ENCODE measurements at places on chromosomes 6 and 20. TPM values are rescaled to one million over a fixed set of nuclear protein-coding genes. Genes with fewer than 3 reads are reported as not detected.
A peak's percentile ranks its signal among the peaks of the same experiment; 100 is the strongest.

- DNase-seq = no peak
These were observed 554.2 kb downstream of the CDH26 start for GRCh38 chr20:60512443-60512842.

DNA sequence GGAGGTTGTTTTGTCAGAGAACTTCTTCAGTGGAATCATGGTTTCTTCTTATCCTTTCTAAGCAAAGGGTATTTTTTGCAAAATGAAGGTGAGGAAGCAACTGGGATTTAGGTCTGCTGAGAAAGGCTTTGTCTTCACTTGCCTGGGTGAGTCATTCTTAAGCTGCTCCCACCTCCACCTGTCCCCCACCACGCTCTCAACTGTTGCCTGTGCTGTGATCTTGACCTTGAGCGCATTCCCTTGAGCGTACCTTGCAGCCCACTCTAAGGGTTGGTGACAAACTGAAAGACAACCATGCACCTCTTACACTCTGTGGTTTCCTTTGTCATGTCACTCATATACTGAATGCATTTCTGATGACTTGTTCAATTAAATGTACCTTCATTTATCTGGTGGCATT lies 641.1 kb downstream of the RNF144B start:
- DNase-seq = no peak

Gene PHACTR3
- 0.14 TPM for total RNA-seq

Gene TRDN
- 33.1 TPM for total RNA-seq

Gene IL20RA
- total RNA-seq = 0.99 TPM

- DNase-seq = no peak
These were observed 285.0 kb downstream of the KHDC1L start for GRCh38 chr6:72940265-72940664.

DNA sequence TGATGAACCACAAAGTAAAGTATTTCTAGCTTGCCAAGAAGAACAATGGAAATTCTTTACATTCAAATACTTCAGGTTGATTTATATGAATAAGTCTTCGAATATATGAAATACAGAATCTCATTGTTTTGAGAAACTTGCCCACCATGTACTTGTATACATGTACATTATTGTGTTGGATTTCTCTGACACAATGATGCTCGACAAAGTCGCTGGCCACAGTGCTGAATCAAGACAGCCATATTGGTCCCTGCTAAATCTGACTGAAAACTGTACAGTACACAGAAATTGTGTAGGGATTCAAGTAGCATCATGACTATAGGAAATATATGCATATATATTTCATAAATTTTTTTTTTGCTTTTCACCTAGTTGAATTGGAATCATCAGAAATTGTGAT lies 13.1 kb upstream of the LIN28B start:
- DNase-seq = peak; percentile 37

Gene TMEM217
- 1.3 TPM for total RNA-seq

- no peak for DNase-seq
These were observed 185.7 kb downstream of the ASCC3 start for GRCh38 chr6:100695445-100695844.

Gene CTNNBL1
- total RNA-seq = 37.0 TPM

Gene RHAG
- total RNA-seq = not detected

Gene EZR
- total RNA-seq = 356 TPM

GRCh38 chr6:87483929-87484328 lies 11.2 kb downstream of the SLC35A1 start:
- DNase-seq = no peak

GRCh38 chr6:19613678-19614077 lies 223.5 kb upstream of the ID4 start:
- no peak for DNase-seq

DNA sequence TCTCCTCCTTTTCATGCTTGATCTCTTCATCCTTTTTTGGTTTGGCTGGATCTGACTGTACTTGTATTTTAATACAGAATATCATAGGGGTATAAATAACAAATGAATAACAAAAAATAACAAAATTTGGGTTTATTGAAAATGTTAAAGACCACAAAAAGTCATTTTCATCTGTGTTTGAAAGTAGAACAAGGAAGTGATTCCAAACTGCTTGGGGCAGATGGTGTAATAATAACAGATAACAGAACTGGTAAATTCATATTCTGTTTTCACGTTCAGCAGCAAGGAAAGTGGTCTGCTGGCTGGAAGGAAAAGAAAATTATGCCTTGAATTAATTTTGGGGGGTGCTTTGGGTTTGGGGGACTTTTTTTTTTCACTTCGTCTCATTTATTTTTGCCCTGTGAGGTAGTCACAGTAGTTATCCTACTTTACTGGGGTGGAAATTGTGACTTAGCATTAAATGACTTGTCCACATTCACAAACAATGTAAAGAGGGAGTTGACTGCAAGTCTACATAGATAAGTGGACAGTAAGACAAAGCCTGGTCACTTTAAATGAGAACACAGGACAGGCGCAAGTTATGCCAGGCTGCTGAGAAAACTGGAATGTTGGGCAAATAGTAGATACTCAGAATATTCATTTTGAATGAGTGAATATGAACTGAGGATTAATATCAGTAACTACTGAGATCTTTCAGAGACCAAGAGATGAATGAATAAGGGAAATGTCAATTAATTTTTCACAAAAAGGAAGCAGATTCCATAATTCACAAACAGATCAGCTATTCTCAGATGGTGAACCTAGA lies 193.9 kb upstream of the CITED2 start:
- no peak for DNase-seq

Gene GJA10
- not detected for total RNA-seq

Gene MICA
- 15.0 TPM for total RNA-seq

Gene SYCP2
- not detected for total RNA-seq

- DNase-seq = no peak
These were observed 400.2 kb downstream of the HACE1 start for GRCh38 chr6:104459543-104459942.

- no peak for DNase-seq
These were observed 60.7 kb upstream of the BTN3A2 start for GRCh38 chr6:26304213-26304796.

DNA sequence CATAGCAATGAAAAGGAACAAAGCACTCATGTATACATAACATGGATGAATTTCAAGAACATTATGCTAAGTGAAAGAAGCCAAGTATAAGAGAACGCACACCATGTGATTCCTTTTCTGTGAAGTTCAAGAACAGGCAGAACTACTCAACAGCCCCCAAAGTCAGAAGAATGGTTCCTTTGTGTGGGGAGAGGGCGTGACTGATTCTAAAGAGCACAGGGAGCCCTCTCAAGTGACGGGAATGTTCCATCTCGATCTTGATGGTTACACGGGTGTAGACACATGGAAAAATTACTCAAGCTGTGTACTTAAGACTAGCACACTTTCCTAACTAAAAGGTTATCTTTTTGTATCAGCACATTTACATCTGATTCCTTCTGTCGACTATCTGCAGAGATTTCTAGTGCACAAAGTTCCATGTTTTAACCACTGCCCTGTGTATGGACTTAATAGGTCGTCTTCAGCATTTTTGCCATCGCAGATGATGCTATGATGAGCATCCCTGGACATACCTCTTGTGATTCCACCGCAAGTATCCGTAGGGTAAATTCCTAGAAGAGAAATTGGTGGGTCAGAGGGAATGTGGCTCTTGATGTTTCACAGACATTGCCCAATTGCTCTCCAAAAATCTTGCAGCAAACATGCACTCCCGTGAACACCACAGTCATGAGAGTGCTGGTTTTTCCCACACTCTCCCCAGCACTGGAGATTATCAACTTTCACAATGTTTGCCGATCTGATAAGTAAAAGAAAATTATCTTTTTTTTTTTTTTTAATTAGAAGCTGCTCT lies 279.3 kb downstream of the BMP7 start:
- no peak for DNase-seq

GRCh38 chr6:148770408-148771211 lies 23.8 kb downstream of the UST start:
- DNase-seq = no peak

DNA sequence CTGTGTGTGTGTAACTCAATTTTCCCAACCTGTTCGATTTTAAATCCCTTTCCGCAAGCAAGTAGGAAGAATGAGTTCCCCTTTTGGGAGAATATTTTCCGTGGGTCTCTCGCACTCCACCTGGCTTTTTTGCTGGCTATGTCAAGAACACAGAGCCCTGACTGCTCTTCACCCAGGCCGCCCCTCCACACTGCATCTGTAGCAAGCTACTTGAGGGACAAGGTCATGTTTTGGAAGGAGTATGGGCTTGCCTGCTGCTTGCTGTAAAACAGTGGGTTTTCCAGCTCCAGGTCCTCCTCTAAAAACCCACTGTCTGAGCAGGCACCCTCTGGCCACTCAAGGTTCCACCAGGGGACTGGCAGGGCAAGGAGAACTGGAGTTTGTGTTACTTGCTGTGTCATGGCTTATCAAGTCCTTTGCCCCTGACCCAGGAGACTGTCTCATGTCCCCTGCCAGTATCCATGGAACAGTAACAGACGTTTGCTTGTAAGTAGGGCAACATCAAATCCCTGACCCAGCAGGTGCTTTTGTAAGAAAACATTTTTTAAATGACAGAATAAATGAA lies 35.5 kb upstream of the SYNJ2 start:
- no peak for DNase-seq

Gene CCM2L
- total RNA-seq = 0.69 TPM

DNA sequence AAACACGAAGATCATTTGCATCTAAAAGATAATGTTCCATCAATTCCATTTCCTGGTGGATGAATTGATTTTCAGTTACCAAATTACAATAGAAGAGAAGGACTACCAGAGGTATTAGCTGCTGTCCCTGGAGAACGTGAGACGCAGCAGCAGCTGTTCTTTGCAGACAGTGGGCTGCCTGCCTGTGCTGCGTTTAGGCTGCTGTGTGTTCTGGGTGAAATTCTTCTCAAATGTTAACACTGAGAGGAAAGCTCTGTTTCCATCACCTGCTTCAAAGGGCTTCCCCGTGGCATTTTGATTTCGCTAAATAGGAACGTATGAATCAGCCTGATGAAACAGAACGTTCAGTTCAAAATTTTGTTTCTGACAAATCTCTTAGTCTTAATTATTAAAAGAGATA lies 362.2 kb downstream of the C6orf118 start:
- DNase-seq = no peak

Gene SLPI
- not detected for total RNA-seq

Gene WFDC10B
- total RNA-seq = not detected

- DNase-seq = no peak
These were observed 165.5 kb downstream of the MOXD1 start for GRCh38 chr6:132235596-132236280.

Gene FKBP5
- 20.5 TPM for total RNA-seq

Gene BANF2
- not detected for total RNA-seq

Gene HSF2
- total RNA-seq = 36.1 TPM

GRCh38 chr6:31083742-31084354 lies 28.5 kb downstream of the C6orf15 start:
- DNase-seq = peak; percentile 49

DNA sequence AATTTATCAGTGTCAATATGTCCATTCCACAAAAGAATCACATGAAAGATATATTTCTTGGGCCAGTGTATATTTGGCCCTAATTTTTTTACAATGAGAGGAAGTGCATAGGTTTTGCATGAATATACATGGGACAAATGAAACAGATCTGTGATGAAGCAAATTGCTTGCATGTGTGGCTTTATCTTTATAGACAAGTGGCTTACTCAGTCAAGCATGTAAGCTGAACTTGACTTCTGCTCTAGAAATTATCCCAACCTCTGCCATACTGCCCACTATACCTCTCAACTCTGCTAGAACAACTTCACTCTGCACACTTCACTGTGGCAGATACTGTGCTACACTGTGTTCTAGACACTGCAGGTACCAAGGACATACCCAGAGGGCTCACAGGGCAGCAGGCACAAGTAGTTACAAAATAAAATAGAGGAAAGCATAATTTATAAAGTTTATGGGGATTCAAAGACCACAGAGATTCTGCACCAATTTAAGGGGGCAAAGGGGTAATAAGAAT lies 349.2 kb upstream of the HSF2 start:
- no peak for DNase-seq

Gene TGM3
- total RNA-seq = not detected

Gene CPNE5
- total RNA-seq = 29.2 TPM

DNA sequence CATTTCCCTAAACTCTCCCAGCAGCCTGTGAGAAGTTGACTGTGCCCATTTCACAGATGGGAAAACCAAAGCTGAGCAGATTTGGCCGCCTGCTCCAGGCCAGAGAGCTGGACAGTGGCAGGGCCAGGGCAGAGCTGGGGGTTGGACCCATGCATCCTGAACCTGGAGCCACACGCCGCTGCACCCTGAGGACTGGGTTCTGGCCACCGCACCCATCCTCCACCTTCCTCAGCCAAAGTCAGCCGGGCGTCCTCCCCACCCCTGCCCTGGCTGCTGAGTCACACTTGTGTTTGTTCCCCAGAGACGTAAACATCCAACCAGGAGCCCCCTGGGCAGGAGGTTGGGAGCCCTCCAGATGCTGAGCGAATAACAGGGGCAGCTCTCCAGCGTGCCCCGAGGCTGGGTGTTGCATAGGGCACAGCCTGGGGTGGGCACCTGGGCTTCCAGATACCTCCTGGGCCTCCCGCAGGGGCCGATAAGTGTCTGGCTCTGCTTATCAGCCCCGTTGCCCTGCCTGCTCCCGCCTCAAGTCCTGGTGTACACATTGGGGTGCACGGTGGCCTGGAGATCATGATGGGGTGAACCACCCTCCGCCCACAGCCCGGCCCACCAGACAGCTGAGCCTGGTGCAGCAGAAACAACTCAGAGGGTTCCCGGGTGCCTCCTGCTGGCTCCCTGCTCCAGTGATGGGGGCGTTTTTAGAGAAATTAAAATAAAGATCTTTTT lies 23.8 kb downstream of the RBM38 start:
- DNase-seq = peak; percentile 30

GRCh38 chr6:110491644-110492317 lies 15.4 kb upstream of the SLC22A16 start:
- peak; percentile 68 for DNase-seq

Gene PTGIS
- total RNA-seq = 7.8 TPM

GRCh38 chr6:139198529-139199288 lies 63.8 kb downstream of the HECA start:
- no peak for DNase-seq

Gene SLC35F1
- total RNA-seq = 23.1 TPM

Gene ADGRF1
- not detected for total RNA-seq

- DNase-seq = peak; percentile 66
These were observed 47.7 kb downstream of the AKAP7 start for GRCh38 chr6:131182991-131183425.

- DNase-seq = no peak
These were observed 16.3 kb downstream of the NOX3 start for GRCh38 chr6:155439376-155439775.

DNA sequence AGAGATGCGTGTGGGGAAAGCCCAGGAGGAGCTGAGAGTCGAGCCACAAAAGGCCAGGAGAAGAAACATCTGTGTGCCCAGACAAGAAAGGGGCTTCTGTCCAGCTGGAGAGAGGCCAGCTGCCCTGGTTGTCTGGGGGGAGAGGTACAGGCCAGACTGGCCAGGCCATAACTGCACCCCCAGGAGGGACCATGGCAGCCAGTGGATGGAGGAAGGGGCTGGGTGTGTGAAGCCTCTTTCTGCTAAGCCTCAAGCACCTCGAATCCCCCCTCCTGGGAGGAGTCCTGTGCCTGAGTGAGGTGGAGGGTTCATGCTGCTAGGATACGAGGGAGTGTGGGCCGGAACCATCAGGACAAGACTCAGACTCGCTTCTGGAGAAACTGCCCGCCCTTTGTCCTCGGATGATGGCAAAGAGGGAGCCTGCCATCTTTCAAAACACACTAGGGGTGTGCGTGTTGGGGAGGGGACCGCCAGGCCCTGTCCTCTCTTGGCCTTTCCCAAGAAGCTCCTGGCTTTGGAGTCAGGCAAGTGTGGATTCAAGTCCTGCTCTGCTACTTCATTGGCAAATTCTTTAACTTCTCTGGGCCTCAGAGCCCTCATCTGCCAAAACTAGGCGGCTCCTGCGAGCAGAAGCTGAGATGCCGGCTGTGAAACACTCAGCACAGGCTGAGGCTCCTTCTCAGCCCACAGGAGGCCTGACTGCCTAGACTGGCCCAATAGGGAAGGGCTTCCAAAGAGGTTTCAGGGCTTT lies 90.3 kb downstream of the ASXL1 start:
- DNase-seq = peak; percentile 34
